Tibial nerve (tissue), 4 donors: ENCODE measurements at places on chromosomes 12 and 14.

GRCh38 chr12:113702276-113702675 lies 230.6 kb upstream of the LHX5 start:
- H3K4me3 ChIP-seq = no peak overlapping the region
- no peak overlapping the region for H3K27ac ChIP-seq
- no peak for DNase-seq
- no peaks in the 10 kb centered on the region for H3K36me3 ChIP-seq
- H3K27me3 ChIP-seq = no peaks in the 10 kb centered on the region
- H3K4me1 ChIP-seq = no peaks in the 10 kb centered on the region

DNA sequence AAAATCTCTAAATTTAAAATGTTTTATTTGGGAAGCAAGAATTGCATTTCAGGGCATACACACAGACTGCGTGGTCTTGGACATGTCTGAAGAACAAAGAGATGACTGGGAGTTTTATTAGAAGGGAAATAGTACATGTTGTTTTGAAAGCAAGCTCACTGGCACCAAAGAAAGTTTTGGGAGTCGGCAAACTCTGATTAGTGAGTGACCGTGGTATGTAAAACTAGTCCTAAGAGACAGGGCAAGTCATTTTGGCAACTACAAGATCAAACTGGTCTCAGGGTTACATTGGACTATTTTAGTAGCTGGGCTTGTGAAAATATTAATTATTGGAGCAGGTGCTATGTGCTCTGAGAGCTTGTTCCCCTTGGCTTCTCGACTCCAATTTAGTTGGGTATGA lies 14.9 kb downstream of the TMEM116 start:
- H3K36me3 ChIP-seq = no peaks in the 10 kb centered on the region
- H3K4me3 ChIP-seq = no peak overlapping the region
- H3K27ac ChIP-seq = no peak overlapping the region
- no peaks in the 10 kb centered on the region for H3K4me1 ChIP-seq
- no peak for DNase-seq
- no peaks in the 10 kb centered on the region for H3K27me3 ChIP-seq

DNA sequence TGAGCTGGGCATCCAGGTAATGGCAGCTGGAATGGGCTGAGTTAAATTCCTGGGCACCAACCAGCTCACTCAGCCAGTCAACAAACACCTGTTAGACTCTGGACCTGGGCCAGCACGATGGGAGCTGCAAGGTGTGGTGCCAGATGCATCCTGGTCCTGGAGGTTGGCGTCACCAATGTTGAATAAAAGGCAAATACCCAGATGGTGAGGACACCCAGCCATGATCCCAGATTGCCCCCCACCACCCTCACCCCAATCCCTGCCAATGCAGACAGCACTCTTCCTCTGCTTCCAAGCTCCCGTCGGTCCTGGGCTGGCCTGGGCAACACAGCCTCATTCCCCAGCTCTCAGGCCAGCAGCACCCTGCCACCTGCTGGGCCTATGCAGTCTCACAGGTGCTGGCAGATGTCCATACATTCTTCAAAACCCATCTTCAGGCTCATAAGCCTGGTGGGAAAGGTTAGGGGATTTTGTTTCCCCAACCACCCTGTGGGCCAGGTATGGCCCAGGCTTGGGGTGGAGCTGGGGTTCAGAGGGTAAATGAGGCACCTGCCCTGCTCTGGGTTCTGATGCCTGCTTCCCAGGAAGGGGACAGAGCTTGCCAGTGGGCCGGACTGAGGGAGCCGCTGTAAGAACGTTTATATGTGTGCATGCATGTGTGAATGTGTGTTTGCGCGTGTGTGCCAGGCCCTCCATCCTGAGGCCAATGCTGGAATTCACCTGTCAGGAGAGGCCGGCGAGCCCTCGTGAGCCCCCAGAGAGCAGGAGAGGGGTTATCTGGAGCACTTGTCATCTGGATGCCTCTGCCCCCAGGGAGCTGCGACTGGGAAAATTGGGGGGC lies 58.0 kb downstream of the LGMN start:
- H3K36me3 ChIP-seq = peaks cover 36% of the 10 kb centered on the region
- peak; percentile 35 for DNase-seq
- no peak overlapping the region for H3K27ac ChIP-seq
- no peaks in the 10 kb centered on the region for H3K27me3 ChIP-seq
- no peaks in the 10 kb centered on the region for H3K4me1 ChIP-seq

- no peak overlapping the region for H3K4me3 ChIP-seq
- peak overlapping the region; percentile 59 for H3K27ac ChIP-seq
- peaks cover 50% of the 10 kb centered on the region for H3K4me1 ChIP-seq
- H3K27me3 ChIP-seq = no peaks in the 10 kb centered on the region
- DNase-seq = peak; percentile 59
Observed at GRCh38 chr12:124551268-124552144, 15.9 kb downstream of the NCOR2 start.

DNA sequence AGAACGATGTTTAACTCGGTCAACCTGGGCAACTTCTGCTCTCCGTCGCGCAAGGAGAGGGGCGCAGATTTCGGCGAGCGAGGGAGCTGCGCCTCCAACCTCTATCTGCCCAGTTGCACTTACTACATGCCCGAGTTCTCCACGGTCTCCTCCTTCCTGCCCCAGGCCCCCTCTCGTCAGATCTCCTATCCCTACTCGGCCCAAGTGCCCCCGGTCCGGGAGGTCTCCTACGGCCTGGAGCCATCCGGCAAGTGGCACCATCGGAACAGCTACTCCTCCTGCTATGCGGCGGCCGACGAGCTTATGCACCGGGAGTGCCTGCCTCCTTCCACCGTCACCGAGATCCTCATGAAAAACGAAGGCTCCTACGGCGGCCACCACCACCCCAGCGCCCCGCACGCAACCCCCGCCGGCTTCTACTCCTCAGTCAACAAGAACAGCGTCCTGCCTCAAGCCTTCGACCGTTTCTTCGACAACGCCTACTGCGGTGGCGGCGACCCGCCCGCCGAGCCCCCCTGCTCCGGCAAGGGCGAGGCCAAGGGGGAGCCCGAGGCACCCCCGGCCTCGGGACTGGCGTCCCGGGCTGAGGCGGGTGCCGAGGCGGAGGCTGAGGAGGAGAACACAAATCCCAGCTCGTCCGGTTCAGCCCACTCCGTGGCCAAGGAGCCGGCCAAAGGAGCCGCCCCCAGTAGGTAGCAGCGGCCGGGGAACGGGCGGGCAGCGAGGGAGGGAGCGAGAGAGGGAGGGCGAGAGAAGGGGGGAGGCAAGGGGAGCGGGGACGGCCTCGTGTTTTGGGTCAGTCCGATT lies 513 bp downstream of the HOXC11 start:
- H3K27me3 ChIP-seq = no peaks in the 10 kb centered on the region
- H3K4me3 ChIP-seq = peak overlapping the region; percentile 34
- H3K27ac ChIP-seq = no peak overlapping the region
- H3K36me3 ChIP-seq = no peaks in the 10 kb centered on the region
- DNase-seq = no peak

DNA sequence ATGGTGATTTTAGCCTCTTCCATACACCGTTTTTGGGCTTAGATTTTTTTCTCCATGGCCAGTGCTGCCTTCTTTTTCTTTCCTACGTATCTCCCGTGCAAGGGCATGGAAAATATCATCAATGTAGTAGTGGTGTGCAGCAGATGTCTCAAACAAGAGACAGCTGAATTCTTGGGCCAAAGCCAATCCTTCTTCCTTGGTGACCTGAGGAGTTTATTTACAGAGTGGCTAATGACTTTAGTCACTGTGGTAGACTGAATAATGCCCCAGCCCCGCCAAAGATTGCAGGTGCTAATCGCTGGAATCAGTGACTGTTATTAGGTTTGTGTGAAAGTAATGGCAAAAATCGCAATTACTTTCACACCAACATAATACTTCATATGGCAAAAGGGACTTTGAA lies 235.5 kb upstream of the NOS1 start:
- no peaks in the 10 kb centered on the region for H3K27me3 ChIP-seq
- H3K27ac ChIP-seq = no peak overlapping the region
- no peak for DNase-seq
- H3K36me3 ChIP-seq = no peaks in the 10 kb centered on the region
- H3K4me3 ChIP-seq = no peak overlapping the region

DNA sequence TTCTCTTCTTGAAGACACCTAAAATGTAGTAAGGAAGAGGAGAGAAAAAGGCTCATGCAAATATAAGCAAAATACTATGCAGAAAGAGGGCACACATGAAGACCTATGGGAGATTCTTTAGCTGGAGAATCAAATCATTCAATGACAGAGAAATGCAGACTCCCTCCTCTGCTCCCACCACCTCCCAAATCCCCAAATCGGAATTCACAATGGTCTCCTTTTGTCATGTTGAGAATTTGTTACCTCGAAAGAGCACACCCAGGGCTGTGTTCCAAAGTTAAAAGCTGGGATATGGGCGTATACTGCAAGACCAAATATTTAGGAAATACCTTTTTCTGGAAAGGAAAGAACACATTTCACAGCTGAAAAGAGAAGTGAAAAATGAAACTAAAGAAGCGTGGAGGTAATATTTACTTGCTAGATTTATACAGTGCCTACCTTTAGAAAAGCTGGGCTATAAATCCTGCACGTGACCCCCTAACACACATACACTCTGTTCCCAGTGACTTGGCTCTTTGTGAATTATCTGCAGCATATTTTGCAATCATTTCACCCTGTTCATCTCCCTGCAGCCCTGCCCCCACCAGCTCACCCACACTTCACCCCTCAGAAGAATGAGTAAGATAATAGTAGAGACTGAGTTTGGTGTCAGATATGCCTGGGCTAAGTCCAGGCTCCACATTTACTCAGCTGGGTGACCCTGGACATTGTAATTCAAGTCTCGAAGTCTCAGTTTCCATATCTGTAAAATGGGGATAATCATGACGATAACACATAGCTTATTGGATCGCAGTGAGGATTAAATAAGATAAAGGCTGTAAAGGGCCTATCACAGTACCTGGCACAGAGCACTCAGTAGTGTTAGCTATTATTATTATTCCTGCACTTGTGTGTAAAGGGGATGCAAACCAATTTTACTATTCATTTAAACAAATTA lies 2.9 kb upstream of the CACNA1C start:
- no peaks in the 10 kb centered on the region for H3K27me3 ChIP-seq
- H3K36me3 ChIP-seq = no peaks in the 10 kb centered on the region
- H3K27ac ChIP-seq = no peak overlapping the region
- peaks cover 24% of the 10 kb centered on the region for H3K4me1 ChIP-seq
- H3K4me3 ChIP-seq = no peak overlapping the region

DNA sequence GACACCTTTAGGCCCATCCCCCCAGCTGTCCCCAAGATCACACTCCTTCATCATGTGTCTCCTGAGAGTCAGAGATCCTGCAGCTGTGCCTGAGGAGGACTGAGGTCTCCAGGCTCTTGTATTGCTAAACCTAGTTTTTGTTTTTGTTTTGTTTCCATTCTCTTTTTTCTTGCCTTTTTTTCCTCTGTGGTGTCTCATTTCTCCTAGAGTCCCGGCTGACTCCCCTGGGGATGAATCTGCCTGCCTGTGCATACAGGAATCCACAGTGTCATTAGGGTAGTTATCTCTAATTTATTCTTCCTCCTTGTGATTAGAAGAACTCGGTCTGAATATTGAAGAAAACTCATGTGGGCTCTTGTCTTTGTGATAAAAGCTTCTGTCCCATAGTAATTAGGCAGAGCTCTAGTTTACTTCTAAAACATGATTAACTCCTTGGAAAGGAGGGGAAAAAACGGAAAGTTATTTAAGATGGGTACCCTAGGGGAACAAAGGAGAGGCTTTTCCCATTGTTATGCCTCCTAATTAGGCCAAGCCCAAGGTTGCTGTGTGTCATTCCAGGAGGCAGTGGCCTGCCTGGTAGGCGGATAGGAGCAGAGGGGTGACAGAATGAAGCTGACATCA lies 343.2 kb downstream of the ZFP36L1 start:
- no peak overlapping the region for H3K27ac ChIP-seq
- no peaks in the 10 kb centered on the region for H3K36me3 ChIP-seq
- H3K4me1 ChIP-seq = peaks cover 55% of the 10 kb centered on the region
- no peak overlapping the region for H3K4me3 ChIP-seq
- no peaks in the 10 kb centered on the region for H3K27me3 ChIP-seq

DNA sequence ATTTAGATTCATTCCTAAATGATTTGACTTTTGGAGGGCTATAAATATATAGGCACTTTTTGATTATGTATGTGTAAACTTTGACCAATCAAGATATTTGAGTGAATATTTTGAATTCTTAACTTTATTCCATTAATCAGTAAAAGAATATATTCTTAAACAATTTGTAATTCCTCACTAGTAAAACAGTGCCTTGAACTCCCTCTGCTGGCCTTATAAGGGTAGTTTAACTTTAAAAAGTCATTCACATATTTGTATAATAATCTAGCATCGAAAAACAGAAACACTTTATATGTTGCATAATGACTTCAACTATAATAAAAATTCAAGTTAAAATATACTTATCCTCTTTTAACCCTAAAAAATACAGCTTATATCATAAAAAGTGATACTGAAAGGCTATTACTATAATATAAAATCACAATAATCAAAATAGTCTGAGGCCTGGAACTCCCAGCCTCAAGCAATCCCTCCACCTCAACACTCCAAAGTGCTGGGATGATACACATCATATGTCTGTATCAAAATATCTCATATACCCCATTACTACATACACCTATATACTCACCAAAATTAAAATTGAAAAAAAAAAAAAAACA lies 31.2 kb downstream of the CCDC59 start:
- H3K4me1 ChIP-seq = no peaks in the 10 kb centered on the region
- no peak overlapping the region for H3K4me3 ChIP-seq

DNA sequence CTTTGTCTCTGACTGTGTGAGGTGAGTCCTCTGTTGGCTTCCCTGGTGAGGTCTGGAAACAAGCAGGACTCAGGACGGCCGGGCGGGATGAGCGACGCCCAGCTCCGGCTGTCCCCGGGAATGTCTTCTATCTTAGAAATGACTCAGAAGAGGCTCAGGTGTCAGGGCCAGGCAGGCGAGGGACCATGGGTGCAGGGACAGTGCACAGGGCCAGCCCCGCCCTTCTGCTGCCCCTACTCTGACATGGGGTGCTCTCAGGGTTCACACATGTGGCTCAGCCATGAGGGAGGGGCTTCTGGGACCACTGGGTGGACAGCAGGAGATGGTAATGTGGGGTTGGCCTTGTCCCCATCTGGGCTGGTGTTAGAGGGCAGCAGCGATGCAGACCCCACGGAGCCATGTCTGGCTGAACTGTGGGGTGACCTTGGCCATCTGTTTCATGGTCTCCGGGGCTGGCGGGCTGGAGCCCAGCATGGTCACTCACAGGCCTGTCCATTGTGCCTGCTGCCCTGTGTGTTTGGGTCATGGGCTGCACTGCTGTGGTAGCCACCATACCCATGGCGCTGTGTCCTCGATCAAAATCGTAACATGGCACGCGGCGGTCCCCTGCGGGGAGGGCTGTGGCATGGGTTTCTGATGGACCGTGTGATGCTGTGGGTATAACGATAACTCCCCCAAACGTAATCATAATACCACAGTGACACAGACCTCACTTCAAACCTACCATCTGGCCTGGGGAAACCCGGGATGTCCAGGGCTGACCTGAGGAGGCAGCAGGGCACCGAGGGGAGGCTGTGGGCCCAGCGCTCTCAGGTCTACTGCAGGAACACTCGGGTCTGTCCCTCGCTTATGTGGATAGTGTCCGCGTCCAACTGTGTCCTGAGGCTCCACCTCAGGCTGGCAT lies 368.8 kb downstream of the TMEM121 start:
- no peak overlapping the region for H3K27ac ChIP-seq
- no peak for DNase-seq
- no peaks in the 10 kb centered on the region for H3K36me3 ChIP-seq
- no peak overlapping the region for H3K4me3 ChIP-seq

- H3K4me1 ChIP-seq = peaks cover 11% of the 10 kb centered on the region
- H3K36me3 ChIP-seq = no peaks in the 10 kb centered on the region
Observed at GRCh38 chr12:12441843-12442461, 85.1 kb downstream of the BORCS5 start.
